CD4-positive, alpha-beta T cell treated with Interferon alpha-2 for 1 hour (primary cell): ENCODE measurements at places on chromosomes 3 and 15.

DNA sequence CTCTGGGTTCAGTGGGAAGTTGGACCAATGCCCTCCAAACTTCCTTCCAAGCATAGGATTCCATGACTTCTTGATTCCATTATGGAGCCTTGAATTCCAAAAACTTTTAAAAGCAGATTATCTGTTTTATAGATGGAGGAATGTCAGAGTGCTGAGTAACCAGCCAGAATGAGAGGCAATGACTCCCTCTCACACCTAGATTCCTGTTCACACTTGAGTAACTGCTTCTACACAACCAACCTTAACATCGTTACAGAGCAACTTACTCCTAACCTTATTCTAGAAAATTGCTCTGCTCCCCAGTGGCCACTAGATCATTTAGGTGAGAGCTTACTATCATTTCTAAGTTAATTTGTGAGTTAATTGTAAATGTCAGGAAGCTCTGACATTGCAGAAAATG lies 24.2 kb upstream of the NR2F2 start:
- DNase-seq: no peak

DNA sequence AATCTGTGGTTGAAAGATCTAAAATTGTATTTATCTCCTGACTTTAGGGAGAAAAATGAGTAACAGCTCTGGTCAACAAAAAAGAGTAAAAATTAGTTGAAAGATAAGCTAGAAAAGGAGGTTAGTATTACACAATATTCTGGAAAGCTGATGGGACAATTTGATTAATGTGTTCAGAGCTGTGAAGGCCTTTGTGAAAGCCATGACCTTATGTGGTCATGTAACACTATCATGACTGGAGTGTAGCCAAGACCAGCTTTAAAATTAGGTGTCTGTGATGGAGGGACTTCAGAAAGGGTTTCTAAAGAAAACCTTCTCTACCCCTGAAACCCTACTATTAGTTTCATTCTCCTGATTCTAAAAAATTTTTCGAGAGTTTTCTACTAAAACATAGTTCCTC lies 127.2 kb downstream of the NFKBIZ start:
- DNase-seq: no peak

DNA sequence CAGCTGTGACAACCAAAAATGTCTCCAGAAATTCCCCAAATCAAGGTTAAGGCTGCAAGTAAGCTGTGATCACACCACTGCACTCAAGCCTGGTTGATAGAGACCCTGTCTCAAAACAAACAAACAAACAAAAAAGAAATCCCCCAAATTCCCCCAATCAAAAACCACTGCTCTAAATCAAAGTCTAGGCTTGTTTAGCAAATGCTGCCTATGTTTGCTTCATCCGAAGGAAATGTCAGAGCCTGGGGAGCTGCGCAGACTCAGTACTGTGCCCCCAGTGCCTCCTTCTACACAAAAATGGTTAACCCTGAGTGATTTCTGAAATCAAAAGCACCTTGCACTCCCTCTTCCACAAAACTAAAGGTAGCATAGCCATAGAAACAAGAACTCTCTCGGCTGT lies 13.4 kb downstream of the IL17RD start:
- DNase-seq: no peak

DNA sequence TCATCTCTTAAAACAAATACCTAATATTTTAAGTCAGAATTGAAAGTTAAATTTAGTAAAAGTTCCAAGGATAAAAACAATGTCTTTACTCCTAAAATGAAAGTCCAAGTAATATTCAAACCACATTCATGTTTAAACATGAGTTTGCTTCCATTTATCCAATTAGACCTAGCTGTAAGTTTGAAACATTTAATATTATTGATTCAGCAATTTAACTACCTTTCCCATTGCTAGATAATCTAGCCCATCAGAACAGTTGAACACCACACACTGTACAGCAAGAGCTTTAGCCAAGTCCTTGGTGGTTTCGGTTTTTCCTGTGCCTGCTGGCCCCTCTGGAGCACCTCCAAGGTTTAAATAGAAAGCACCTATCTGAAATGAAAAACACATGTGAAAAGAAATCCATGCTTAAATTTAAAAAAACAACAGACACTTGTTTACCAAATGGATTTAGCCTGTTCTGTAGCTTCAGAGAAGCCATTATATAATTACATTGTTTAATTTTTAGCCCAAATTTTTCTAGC lies 97.8 kb downstream of the DNAH12 start:
- no peak for DNase-seq

- DNase-seq: no peak
Observed at GRCh38 chr15:53247041-53247708, 457.0 kb upstream of the ONECUT1 start.

DNA sequence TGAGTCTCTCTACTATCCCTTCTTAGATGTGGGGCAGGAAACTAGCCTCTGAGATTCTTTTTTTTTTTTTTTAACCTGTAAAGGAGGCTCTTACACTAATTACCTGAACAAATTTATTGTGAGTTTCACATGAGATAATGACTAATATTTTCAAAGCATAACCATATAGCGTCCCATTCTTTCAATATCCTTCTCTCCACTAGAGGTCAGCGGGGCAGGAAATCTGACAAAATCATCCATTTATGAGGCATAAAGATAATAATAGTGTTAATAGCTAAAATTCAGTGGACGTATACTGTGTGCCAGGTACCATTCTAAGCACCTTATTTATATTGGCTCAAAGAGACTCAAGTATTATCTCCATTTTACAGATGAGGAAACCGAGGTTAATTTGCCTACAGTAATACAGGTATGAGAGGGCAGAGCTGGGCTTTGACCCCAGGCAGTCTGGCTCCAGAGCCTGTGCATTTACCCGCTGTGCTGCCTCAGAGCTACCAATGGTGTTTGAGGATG lies 16.3 kb upstream of the SMAD6 start:
- DNase-seq: no peak

- DNase-seq: no peak
Observed at GRCh38 chr3:126938520-126939337, 44.2 kb upstream of the PLXNA1 start.

GRCh38 chr15:28051955-28052633 lies 47.0 kb downstream of the OCA2 start:
- DNase-seq: no peak

DNA sequence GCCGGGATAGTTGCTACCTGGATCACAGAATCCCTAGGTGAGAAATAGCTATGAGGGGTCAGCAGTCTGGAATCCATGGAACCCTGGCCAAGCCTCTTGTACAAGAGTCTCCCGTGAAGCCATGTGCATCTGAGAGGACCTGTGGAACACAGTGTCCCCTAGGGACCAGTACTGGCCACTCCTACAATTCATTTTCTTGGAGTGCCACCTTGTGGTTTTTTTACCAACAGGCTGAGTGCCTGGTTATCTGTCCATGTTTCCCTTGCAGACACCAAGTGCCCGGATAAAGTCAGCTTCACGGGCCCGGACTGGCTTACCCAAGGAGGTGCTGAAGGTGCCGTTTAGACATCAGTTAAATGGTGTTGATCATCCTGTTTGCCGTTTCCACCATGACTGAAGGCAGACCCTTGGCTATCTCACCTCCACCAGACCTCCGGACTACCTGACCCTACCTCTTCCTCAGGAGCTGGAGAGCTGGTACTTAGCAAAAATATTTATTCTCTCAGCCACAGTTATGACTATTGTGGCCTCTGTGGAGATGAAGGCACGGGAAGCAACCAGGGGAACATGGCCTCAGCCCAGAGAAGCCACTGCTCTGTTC lies 93.9 kb downstream of the RBPMS2 start:
- DNase-seq: peak; percentile 29

DNA sequence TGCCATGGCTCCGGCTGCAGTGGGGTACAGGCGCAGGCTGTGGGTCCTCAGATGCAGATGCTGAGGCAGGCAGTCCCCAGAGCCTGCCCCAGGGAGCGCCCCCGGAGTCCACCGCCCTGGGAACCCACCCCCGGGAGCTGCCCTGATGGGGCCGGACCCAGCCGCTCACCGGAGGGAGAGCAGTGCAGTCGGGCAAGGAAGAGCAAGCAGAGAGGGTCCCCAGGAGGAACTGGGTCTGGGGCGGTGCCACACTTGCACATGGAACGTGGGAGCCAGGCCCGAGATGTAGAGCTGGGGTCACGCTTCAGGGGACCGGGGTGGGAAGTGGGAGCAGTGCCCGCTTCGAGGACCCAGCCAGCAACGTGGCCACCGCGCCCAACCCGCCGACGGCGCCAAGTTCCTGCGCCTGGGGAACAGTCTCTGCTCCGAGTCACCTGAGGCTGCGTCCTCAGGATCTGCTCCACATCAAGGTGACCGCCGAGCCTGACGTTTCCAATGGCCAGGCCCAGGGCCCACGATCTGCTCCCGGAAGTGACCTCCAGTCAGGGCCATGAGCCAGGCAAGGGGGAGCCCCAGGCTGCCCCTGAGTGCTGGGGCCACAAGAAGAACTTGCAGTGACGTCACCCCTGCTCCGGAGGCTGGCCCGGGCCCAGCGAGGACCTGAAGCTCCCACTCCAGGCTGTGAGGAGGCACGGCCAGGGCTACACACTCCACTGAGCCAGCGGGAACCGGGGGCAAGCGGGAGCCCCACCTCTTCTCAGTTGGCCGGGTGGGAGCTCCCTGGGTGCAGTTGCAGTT lies 27.0 kb upstream of the TFG start:
- DNase-seq: no peak

GRCh38 chr15:37682304-37682703 lies 252.1 kb upstream of the TMCO5A start:
- DNase-seq: no peak

DNA sequence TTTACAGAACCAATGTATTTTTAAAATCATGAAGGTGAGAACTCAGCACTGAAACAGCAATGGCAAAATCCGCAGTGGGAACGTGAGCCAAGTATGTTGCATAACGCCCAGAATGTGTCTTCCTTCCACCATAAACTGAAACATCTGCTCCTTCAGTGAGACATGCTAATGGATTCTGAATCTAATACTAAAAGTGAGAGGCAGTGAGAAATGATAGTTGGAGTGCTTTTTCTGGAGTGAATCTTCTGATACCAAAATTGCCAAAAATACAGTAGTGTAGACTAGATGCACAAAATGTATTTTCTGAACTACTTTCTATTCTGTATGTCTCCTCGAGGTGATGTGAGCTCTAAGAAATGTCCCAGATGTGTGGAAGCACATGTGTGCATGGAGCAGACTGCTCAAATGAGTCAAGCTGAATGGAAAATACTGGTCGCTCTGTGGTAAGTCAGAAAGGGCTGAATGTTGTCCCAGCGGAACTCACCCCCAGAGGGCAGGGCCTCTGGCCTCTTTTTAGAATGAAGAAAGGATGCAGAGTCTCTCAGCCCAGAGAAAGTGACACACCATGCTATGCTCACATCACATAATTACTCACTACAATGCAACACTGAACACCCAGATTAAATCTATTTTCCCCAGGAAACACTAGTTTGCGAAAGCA lies 73.0 kb downstream of the ATP10A start:
- DNase-seq: no peak

GRCh38 chr3:110419601-110420000 lies 652.0 kb upstream of the NECTIN3 start:
- no peak for DNase-seq

DNA sequence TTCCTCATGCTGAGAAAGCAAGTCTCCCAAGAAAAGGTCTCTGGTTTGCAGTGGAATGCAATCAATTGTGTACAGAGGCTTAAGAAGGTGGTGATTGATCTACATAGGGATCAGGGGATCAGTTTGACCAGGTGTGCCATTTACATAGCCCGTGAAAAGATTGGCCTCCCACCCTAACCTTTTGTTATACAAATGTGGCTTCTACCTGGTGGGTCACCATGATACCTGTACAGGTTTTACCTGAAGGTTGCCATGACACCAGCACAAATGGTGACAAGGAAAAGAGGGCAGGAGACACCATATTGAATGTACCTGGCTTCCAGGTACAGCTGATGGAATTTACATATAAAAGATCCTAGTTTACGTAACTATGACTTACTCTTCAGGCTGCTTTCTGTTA lies 25.5 kb upstream of the TEX55 start:
- DNase-seq: no peak
